ENCODE measurements at places on chromosomes 5 and 9.

DNA sequence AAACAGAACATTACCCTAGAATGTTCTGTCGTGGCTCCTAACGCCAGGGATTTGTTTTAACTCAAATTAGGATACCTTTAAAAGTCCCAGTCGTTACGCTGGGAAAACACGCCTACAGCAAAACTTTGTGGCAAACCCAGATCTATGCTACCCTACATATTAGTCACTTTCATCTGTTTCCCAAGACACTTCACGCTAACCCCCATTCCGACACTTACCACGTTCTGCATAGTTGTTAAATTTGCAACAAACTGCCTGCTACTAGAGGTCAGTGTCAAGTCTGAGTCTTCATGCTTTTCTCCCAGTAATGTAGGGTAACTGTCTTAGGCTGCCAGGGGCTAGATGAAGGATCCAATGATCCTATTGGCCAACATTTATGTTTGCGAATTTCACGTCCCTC, 140.3 kb downstream of the RASEF start:
- no peak for DNase-seq

DNA sequence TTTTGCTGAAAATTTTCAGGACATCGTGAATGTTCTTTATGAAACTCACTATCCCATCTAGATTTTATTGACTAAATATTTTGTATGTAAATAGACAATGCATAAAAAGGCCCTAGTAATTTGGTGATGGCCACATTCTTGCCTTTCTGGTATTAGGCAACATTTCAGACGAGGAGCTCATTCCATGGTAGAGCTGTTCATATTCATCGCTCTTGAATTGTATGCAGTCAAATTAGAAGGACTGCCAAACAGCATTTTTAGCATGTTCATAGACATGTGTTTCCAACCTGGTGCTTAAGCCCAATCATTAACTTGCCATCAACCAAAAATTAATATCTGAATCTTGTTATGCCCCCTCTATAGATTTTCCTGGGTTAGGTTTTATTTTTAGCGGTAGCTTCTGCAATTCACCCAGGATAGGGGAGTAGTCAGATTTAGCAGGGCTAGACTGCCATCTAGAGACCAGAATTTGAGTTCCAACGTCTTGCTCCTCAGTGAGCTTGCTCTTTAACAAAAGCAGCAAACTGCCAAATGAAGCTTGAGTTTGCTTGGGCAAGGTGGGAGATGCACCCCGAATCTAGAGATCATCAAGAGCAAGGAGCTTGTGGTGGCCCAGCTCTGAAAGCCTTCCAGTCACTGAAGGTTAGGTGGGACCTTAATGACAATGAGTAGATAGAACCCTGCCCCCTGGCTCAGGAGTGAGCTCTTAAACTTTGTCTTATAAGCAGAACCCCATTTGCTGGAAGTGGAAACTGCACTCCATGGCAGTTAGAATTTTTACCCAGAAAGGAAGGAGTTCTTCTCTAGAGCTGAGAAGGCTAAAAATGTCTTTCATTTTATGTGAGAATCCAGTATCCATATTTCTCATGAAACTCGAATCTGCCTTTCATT, 456.2 kb downstream of the RASEF start:
- DNase-seq, result no peak

DNA sequence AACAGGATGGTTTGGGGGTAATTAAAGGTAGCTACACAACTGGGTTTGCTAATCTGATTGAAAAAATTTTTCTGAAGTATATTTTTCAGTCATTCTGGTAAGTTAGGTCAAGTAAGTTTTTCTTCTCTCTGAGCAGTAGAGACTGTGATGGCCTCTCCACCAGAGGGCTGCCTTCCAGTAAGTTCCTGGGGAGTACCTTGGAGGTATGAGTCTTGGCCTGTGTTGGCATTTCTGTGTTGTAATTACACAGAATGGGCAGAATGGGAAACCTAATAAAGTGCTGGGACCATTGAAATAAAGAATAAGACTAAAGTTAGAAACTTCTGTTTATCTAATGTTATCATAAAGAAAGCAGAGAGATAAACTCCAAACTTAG, 430.8 kb downstream of the ARHGEF28 start:
- DNase-seq, result no peak

- peak; percentile 70 for DNase-seq
Observed at GRCh38 chr5:139482050-139482889, at the start of gene STING1. Gene STING1 (minus strand): TSS chr5:139482758. CDS start chr5:139481704, 1,054 bp downstream.

- no peak for DNase-seq
Observed at GRCh38 chr5:172453986-172454357, 353 bp downstream of the SH3PXD2B start.
